D341Med (cell line): ENCODE measurements at places on chromosomes 7 and 10.

DNA sequence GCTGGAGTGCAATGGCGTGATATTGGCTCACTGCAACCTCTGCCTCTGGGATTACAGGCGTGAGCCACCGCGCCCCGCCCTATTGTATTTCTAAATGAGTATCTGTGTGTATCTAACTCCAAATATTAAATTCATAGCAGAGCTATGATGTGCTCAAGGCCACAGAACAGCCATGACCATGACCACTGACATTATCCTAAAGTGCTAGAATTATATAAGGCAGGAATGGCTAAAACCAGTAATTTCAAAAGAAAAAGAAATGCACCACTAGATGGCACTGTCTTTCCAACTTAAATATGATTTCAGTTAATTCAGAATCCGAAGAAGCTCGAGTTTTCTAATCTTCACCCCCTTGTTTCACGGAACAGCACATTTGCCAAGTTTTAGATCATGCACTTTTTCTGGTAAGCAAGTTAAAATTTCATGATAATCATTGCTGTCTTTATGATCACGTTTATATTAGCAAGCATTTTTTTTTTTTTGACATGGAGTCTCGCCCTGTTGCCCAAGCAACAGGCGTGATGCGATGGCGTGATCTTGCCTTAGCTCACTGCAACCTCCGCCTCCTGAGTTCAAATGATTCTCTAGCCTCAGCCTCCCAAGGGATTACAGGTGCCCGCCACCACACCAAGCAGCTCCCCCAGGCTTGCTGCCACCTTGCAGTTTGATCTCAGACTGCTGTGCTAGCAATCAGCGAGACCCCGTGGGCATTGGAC, 65.3 kb downstream of the OR13A1 start:
- peak; percentile 41 for DNase-seq

GRCh38 chr10:30254926-30255325, 94.2 kb downstream of the MTPAP start:
- no peak for DNase-seq

DNA sequence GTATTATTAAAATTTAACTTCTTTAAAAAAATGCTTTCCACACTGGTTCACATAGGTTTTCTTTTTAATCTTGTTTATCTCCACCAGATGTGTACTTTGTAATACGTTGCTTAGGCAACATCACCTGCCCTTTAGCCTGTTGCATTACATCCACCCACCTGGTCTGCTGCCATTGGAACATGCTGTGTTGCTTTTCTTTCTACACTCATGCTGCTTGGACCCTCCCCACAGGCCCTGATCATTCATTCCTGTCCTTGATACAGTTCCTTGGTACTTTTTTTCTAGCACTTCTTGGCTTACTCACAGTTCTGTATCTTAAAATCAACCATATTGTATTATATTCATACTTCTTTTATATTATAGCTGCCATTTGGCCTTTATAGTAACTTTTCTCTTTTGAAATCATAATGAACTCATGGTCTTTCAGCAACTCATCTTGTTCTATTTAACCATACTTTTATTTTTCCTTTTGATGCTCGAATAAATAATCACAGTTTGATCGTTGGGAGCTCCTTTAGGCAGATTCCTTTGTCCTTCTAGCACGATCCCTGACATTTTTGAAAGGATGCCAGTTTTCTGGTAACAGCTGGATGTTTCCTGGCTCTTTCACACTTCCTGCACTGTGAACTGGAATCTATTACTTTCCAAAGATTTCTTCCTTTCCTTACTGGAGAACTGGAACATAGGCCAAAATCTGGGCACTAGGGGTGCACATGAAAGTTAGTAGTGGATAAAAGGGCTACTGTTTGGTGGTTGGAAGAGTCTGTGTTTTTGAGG, 125.1 kb downstream of the CDK14 start:
- DNase-seq, result no peak

DNA sequence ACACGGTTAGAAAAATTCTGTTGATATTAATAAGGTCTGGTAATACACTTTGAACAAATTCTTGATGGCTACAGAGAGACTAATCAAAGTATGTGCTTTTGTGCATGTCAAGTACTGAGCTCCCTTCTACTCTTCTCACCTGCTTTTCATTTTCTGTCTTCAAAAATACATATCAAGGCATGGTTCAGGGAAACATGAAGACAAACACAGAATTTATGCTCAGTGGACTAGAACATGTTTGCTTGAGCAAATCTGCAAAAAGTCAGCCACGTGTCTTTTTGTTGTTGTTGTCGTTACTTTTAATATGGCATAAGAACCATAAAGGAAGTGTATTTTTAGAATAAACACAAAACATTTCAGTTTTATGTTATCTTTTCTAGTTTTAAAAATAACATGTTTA, 21.9 kb downstream of the CDK13 start:
- DNase-seq, result no peak

DNA sequence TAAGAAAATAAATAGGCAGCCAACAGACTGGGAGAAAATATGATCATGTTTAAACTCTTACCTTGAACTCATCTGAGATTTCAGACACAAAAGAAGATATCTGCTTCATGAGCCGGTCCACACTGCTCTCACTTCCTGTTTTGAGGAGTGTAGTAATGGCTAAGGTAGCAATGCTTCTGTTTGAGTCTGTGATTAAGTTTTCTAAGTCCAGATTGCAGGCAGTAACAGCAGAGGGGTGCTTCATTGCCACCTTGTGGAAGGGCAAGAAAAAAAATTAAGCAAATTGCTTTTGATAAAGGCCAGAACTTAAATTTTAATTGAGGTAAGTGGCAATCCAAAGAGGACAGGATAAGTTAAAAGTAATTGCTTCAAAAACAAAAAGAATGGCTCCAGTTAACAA, 69.1 kb downstream of the MEST start:
- peak; percentile 50 for DNase-seq

DNA sequence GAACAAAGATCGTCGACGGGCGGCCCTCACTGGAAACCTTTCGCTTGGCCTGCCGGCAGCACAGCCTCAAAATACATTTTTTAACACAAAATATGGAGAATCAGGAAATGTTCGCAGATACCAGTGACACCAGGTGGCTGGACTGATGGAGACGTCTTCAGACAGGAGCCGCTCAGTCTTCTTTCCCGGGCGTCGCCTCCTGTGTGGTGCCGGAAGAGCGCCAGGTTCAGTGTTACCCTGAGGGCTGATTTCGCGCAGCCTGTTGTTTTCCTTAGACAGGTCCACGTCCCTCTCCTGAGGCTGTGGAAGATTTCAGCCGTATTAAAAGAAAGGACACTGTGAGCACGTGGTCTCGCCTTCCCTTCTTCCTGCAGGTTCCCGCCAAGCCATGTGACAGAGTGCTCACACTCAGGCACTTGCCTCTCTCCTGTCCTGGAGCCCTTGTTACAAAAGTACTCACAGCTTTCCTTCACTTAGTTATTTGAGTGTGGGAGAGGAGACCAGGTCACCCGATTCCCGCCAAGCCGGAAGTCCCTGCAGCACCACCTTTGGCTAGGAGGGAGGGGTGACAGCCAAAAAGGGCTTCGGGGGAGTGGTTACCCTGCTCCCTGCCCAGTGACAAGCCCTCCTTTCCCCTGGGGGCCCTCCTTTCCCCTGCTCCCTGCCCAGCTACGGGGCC, 21.7 kb upstream of the PWWP2B start:
- no peak for DNase-seq

DNA sequence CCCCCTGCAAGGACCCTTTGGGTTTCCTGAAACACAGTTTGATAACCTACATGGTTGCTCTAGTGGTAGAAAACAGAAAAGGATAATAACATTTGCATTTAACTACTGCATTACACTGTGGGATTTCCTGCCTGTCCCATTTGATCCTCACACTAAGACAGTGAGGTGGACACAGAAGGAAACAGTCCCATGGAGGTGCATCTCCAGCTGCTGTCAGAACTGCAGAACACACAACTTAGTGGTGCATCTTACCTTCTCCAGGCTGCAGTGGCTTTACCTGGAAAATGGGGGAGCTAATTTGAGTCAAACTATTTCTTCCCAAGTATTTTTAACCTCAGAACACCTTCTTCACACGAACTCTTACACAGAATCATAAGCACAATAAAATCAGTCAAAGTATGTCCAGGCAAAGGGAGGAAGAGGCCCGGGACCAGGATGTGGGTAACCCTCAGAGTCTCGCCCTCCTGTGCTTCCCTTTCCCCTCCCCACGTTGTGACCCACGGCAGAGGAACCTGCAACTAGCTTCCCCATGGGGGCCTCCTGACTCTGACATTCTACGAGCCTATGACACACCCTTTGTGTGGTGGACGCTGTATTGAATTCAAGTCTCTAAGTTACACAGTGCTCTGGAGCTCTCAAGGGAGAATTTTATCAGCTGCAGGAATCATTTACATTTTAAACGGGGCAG, 33.7 kb downstream of the SCRN1 start:
- DNase-seq, result no peak

GRCh38 chr7:153590136-153590535, 462.1 kb upstream of the DPP6 start:
- DNase-seq, result no peak
